ENCODE measurements at places on chromosomes 11 and 22.

DNA sequence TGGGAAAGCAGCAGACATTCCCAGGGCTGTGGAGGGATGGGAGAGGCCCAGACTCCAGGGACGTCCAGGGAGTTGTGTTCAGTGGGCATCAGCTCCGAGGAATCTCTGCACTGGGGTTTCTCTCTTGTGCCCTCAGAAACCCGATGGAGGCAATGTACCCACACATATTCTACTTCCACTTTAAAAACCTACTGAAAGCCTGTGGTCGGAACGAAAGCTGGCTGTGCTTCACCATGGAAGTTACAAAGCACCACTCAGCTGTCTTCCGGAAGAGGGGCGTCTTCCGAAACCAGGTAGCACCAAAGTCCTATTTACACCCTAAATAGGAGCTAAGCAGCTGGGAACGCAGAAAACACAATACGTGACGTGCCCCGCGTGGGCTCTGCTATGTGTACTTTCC lies 8.3 kb downstream of the APOBEC3D start:
- DNase-seq = no peak

- DNase-seq = no peak
Measured at GRCh38 chr11:58596621-58597020, 17.8 kb downstream of the ZFP91 start.

DNA sequence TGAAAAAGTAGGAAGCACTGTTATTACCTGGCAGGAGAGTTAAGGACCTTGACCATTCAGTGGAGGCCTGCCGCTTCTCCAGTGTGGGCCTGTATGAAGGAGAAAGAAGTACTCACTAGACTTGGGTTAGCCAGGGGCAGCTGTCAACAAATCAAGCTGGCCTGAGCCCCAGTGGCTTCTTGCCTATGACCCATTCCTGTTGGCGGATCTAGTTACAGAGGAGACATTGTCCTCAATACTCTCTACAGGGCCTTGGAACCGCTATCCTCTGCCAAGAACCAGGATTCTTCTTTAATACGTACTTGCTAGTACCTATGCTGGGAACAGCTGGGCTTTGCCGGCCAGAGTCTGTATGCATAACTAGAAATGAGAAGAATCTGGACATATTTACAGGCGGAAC lies 68.1 kb downstream of the ALX4 start:
- DNase-seq = no peak

GRCh38 chr11:82733444-82734119 lies at the start of gene FAM181B:
Gene FAM181B (minus strand): TSS chr11:82733864. CDS start chr11:82733729, 135 bp downstream.
- no peak for DNase-seq

DNA sequence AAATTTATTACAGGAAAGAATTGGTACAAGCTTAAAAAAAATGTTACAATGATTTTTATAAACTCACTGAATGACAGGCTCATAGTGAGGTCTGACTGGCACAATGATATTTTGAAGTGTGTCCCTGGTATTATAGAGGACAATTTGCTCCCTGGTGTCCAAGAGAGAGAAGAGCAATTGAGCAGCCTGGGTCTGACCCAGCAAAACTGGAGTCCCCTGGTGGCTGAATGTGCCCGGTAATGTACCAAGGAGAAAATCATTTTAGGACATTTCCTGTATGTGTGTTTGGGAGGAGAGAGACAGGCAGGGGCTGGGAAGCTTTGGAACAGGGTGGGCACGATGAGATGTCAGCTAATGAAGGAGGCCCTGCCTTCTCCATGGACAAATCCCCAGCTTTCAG lies 125.3 kb downstream of the APOL5 start:
- DNase-seq = peak; percentile 66

DNA sequence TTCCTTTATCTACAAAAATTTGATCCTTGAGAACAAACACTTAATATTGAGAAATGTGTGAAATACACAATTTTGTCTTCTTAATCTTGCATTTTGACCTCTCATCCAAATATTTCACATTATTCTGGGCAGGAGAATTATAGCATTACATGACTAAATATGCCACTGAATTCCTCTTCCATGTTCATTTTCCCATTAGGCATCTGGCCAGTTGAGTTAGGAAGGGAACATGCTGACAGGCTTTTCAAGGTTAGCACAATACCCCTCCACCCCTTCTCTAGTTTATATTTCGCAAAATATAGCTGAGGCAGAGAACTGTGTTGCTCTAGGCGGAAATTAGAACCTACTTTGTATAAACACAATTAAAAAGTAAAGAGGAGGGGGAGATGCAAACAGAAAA lies 271.7 kb upstream of the ZC3H12C start:
- DNase-seq = no peak

DNA sequence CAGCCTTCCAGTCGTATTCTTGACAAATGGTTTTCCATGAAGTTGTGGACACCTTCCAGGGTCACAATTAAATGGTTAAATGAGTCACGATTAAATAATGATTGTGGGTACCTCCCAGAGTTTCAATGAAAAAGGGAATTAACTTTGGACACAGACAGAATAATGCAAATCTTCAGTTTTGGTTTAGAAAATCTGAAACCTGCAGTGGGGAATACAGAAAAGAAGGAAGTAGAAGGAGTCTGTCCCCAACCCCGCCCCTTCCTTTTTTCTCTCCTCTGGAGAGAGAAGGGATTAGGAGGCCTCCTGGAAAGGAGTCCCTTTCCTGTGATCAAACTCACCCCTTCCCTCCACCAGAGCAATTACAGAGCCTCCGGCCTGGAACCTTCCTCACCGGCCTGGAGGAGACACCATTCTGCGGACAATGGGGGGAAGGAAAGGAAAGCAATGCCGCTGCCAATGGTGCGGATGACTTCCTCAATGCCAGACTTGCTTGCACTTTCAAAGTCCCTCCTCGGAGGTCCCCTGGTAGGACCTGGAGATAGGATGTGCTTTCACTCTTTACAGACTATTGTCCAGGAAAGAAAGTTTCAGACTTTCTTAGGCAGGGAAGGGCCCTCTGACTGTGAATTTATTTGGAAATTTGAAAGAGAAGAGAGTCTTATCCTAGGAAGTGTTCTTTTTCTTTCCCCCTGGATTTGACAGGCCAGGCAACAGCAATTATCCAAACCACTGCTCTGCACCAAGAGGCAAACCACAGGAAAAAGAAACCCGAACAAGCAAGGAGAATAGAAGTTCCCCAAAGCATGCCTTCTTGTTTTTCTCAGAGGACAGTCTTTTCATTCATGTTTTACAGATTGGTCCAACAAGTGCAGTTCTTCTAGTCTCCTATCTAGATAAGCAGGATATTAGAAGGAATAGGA lies 86.8 kb downstream of the PTPRJ start:
- DNase-seq = no peak

DNA sequence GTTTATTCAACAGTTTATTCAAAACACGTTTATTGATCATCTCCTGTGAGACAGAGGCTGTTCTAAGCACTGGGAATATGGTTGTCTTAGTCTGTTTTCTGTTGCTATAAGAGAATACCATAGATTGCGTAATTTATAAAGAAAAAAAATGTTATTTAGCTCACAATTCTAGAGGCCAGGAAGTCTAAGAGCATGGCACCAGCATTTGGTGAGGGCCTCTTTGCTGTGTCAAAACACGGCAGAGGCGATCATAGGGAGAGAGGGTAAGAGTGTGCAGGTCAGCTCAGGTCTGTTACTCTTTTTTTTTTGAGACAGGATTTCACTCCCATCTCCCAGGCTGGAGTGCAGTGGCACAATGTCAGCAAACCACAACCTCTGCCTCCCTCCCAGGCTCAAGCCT lies 5.2 kb upstream of the IL17RA start:
- DNase-seq = no peak

- DNase-seq = no peak
Measured at GRCh38 chr11:87304412-87304811, 266.7 kb downstream of the TMEM135 start.

GRCh38 chr11:126165311-126165720 lies 46.1 kb downstream of the RPUSD4 start:
- DNase-seq = no peak

DNA sequence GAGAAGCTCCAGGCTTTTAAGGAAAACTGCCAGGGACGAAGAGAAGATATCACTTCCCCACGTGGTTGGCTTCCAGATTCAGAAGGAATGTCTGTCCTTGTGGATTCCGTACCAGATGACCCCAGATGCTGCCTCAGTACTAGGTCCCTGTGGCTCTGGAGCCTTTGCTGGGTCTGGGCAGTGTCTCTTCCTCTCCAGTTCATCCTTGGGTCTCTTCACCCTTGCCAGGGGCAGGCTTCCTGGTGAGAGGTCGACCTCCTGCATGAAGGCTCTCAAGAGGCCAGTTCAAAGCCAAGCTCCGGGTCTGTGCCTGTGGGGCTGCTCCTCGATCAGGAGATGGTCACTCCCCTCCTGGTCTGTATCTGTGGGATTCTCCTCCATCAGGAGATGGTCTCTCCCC lies 74.7 kb upstream of the B3GAT1 start:
- DNase-seq = no peak

- no peak for DNase-seq
Measured at GRCh38 chr22:31747441-31747840, 2.5 kb downstream of the PRR14L start.

DNA sequence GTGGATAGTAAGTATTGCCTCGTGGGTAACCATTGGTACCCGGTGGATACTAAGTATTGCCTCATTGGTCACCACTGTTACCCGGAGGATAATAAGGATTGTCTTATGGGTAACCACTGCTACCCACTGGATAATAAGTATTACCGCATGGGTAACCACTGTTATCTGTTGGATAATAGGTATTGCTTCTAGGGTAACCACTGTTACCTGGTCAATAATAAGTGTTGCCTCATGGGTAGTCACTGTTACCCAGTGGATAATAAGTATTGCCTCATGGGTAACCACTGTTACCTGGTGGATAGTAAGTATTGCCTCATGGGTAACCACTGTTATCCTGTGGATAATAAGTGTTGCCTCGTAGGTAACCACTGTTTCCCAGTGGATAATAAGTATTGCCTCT lies 22.6 kb upstream of the NXPE4 start:
- no peak for DNase-seq

DNA sequence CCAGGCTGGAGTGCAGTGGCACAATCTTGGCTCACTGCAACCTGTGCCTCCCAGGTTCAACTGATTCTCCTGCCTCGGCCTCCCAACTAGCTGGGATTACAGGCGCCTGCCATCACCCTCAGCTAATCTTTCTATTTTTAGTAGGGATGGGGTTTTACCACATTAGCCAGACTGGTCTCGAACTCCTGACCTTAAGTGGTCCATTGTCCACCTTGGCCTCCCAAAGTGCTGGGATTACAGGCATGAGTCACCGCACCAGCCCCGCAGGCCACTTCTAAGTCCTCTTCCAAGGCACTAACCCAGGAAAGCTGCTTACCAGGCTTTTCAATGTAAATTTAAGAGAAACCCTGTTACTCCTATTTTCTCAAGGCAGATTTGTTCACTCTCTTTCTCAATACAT lies 50.4 kb downstream of the DENND5A start:
- DNase-seq = peak; percentile 36

DNA sequence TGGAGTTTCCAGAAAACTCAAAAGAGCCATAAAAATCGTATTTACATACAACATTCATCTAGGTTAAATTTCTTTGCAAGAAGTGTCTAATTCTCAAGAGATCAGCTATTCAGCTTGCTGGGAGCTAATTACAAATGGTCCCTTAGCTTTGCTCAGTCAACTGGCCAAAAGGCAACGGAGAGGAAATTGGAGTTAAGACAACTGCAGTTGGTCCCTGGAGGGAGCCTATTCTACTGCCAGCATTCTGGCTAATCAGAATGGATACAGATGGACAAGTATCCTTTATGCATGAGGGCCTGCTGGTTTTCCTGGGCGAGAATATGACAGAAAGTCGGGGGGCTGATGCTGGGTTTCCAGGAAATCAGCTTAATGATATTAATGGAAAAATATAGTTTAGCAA lies 45.5 kb downstream of the KCNJ1 start:
- no peak for DNase-seq

- DNase-seq = no peak
Measured at GRCh38 chr11:58739725-58740430, 8.1 kb upstream of the GLYAT start.

GRCh38 chr22:46219636-46220035 lies 30.5 kb downstream of the CDPF1 start:
- DNase-seq = no peak

DNA sequence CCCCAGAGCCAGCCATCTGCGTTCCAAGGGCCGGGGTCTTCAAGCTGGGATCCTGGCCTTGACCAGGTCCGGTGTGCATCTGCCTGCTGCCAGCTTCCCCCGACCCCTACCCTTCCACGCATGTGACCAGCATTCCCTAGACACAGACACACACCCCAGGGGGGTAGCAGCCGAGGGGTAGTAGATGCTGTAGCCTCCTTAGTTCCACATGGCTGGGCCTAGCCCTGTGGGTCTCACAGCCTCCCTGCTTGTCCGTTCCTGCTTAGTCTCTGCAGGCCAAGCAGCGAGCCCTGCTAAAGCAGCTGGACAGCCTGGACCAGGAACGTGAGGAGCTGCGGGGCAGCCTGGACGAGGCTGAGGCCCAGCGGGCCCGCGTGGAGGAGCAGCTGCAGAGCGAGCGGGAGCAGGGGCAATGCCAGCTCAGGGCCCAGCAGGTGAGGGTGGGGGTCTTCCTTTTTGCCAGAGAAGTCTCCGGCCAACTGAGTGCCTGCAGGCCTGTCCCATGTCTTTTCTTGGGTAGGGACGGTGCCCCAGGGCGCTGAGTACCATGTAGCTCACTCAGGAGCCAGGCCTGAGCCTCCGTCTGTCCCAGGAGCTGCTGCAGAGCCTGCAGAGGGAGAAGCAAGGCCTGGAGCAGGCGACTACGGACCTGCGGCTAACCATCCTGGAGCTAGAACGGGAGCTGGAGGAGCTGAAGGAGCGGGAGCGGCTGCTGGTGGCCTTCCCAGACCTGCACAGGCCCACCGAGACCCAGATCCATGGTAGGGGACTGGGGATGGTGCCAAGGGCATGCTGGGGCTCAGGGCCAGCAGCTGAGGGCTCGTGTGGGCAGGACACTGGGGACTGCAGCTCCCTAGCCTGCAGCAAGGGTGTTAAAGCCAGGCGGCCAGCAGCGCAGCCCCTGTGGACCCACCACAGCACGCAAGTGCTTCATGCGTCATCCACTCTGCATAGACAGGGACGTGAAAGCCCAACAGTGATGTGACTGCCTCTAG lies 13.6 kb downstream of the RNF215 start:
- DNase-seq = no peak

DNA sequence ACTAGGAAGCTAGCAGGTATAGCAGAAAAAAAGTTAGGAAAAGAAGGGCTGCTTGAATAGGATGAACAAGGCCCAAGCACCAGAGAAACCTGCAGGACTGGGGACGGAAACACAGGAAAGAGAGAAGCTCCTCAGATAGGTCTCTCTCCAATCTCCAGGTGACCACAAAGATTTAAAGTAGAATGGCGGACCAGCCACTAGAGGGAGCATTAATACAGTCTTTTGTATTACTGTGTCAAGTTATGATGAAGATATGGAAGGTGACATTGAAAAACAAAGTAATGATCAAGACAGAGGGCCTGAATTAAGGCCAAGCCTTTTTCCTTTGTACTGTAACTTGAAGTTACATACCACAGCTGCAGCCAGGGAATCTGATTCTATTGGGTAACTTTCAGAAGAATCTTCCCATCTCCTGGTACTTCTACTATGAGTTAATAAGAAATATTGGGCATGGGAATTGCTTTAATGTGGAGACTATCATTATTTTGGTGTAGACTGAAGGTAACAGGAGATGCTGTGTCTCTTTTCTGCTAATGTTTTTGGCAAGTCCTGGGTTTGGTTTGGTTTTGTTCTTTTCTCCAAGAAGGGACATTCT lies 33.8 kb downstream of the OR2AG2 start:
- peak; percentile 60 for DNase-seq

GRCh38 chr11:37721485-37721884 lies 1123.4 kb upstream of the RAG2 start:
- DNase-seq = no peak

- DNase-seq = no peak
Measured at GRCh38 chr22:27258616-27259172, 542.9 kb downstream of the MN1 start.

GRCh38 chr11:15519124-15519791 lies 404.5 kb downstream of the INSC start:
- DNase-seq = peak; percentile 36

Data from MCF 10A (cell line).